ENCODE measurements at places on chromosomes 11 and 22.

DNA sequence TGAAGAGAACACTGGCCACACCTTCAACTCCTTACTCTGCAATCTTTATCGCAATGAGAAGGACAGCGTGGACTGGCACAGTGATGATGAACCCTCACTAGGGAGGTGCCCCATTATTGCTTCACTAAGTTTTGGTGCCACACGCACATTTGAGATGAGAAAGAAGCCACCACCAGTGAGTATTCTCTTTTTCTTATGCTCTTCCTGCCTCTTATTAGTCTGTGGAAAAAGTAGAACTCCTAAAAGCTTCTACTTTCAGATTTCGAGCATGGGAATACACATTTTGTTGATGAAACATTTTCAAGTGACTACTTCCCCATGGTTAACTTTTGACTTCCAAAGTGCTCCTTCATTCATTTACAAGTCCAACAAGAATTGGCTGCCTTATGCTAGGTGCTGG is 20.9 kb downstream of the ALKBH3 start:
- no peak for DNase-seq

DNA sequence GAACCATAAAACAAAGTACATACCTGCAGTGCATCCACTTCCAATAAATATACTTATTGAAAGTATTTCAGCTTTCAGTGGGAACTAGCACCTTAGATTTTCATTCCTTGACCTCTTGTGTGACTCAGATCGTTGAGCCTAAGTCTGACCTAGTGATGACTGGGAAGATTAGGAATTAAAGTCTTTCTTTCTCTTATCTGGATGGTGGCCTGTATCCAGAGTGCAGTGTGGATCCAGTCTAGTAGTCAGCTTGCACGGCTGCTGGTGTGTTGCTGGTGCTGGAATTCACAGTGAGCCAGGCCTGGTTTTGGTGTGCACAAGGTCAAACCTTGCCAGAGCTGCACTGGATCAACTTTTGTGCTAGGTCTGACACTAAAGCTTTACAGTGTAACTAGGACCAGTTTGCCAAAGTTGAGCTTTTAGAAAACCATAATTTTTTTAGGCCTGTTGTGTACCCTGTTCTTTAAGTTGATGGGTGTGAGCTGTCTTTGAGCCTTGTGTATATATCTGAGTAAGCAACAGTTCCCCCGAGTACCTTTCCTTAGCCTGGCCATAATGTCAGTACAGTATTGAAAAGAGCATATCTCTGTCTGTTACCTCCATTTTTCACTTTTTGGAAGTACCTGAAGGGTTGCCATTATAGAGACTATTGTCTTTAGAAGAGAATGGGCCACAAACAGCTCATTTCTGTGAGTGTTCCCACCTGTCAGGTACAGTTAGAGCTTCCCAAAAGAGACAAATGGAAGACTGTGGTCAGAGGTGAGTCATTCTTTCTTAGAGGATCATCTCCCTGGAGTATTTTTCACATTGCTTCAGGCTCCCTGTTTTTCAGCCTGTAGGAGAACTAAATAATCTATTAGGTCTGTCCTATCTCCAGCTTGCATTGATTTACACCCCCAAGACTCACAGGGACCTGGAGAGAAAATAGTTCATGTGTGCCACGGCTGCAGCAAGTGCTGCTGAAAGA is 89.8 kb downstream of the ALX4 start:
- no peak for DNase-seq

- DNase-seq, result no peak
These were observed 22.8 kb upstream of the TP53AIP1 start for GRCh38 chr11:128965485-128965884.

GRCh38 chr11:70105755-70106571 is 27.8 kb downstream of the ANO1 start:
- DNase-seq, result no peak

GRCh38 chr11:931385-931784 is 5.7 kb downstream of the AP2A2 start:
- no peak for DNase-seq

GRCh38 chr11:133049244-133050019 is 482.9 kb downstream of the OPCML start:
- no peak for DNase-seq

- no peak for DNase-seq
These were observed 62.9 kb downstream of the MYEOV start for GRCh38 chr11:69356703-69357457.

GRCh38 chr11:103649401-103649895 is 387.0 kb upstream of the DDI1 start:
- no peak for DNase-seq

DNA sequence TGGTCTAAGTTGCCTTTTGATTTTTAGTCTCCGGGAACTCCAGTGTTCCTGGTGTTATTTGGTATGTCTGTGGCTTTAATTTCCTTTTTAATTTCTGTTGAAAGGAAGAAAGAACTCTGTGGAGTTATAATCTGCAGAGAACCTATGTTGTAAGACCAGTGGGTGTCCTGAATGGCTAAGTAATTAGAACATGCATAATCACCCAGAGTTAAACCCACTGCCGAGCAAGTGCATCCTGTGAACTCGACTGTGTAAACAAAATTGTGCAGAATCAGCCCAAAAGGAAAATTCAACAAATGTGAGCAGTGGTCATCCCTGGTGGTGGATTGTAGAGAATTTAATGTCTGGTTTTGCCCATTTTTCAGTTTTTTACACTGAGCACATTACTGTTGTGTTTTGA is 162.5 kb downstream of the COMMD9 start:
- DNase-seq, result no peak
